H9 (cell line): ENCODE measurements at places on chromosomes 1 and 21.
A peak's percentile ranks its signal among the peaks of the same experiment; 100 is the strongest.

DNA sequence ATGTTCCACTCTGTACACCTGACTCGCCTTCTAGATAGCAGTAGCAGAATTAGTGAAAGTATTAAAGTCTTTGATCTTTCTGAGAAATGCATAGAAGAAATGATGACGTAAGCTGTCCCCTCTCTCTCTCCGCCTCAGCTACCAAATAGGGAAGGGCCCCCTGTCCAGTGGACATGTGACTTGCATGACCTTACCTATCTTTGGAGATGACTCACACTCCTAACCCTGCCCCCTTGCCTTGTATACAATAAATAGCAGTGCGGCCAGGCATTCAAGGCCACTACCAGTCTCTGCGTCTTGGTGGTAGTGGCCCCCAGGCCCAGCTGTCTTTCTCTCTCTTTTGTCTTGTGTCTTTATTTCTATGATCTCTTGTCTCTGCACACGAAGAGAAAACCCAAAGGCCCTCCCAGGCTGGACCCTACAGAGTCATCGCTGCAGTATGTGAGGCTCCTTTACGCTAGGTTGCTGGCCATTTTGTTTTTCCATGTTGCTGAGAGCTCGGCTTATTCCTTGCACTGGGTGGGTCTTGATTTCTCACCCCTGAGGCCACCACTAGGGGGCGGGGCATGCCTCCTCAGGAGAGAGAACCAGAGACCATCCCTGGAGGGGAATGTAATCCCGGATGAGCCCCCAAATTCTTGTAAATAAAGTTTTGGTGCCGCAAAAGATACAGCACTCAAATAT is 16.0 kb upstream of the ZBTB8B start:
- DNase-seq: peak; percentile 67

- no peak for DNase-seq
Observed at GRCh38 chr1:36573445-36573844, 90.7 kb upstream of the CSF3R start.

GRCh38 chr1:13766592-13767564 is 66.9 kb downstream of the PRDM2 start:
- DNase-seq: no peak

DNA sequence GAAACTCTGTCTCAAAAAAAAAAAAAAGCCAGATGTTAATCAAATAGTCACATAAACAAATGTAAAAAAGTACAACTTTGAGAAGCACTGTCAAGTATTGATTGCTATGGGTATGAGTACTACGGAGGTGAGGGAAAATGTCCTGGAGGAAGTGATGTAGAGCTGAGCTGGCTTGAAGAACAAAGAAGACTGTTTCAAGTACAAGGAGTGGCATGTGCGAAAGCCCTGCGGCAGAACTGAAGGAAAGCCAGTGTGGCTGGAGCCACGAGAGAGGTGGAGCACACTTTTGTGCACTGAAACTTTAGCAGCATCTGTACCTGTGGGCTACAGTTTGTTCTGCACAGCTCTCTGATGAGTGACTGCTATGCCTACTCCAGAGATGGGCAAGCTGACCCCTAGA is 5.4 kb upstream of the RPS6KA1 start:
- no peak for DNase-seq

DNA sequence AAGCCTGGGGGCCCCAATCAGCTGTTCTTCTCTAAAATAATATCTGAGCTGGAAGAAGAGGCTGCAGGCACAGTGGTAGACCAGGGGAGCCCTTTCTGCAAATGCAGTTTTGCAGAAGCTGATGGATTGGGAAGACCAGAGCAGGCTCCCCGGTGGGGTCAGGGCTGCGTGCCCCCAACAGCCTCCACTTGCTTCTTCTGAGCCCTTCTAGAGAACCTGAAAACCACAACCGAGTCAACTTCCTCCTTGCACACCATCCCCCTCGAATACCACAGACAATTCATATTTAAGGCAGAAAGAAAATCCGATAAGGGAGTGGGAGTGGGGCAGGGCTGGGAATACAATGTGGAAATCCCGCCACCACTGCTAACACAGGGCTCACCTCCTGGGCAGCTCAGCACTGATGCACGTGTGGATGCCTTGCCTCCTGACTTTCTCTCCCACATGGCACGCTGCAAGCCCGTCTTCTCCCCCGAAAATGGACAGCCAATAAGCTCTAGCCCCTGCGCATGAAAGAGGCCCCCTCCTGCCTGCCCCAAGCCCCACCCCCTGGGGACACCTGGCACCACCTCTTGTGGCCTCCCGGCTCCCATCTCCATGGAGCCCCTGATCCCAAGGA is 25.4 kb upstream of the ALDH4A1 start:
- DNase-seq: no peak
